CD8-positive, alpha-beta memory T cell (primary cell): ENCODE measurements at places on chromosomes 3 and 15.

DNA sequence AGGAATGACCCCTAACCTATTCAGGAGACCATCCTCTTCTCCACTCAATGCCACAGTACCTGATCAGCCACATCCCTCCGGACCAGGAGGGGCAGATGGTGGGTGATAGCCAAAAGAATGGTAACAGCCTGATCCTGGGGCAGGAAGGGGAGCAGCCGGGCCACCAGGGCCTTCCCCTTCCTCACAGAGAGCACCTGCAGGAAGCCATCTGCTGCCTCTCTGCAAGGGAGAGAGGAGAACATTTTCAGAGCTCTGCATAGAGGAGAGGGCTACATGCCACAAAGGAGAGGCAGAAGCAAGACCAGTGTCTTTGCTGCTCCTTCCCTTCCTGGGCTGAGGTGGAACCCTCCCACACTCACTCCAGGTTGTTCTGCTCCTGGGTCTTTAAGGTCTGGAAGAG, 5.5 kb upstream of the SPG11 start:
- DNase-seq = no peak

DNA sequence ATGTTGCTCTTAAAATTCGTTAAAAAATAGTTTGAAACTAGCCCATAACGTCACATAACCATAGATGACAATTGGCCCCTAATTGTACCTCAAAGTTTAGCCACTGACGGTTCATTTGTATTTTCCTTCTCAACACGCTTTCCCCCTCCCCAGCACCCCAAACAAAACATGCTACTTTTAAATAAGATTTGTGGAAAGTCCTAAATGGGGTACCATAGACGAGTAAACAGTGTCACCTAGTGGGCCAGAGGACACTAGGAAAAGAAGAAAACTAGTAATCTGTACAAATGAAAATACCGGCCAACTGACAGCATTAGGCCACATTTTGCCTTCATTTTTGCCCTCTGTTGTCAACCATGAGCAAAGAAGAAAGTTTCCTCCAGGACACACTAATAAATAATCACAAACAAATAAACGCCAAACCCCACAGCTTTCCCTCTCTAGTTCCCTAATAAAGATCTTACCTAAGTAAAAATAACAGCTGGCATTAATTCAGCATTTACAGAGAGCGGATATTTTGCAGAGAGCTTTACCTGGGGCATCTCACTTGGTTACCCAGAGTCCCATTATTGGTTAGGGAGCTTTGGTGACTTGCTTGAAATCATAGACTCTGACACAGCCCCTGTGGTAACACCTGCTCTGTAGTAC, 175.1 kb upstream of the ATP11B start:
- DNase-seq = no peak

DNA sequence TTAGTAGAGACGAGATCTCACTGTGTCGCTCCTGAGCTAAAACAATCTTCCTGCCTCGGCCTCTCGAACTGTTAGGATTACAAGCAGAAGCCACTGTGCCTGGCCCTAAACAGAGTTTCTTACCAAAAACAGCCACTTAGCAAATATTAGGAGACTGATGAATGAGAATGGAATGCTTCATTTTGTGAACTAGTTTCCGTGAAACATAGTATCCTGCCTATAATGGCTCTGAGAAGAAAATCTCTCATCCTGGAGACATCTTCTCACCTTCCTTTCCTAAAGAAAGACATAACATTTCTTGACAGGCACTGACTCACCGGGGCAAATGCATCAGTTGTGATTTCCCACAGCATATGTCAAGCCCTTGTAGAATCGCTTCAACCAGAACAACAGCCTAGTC, 44.9 kb downstream of the GJD2 start:
- no peak for DNase-seq

- DNase-seq = no peak
Measured at GRCh38 chr15:56681113-56681512, 52.2 kb downstream of the ZNF280D start.

DNA sequence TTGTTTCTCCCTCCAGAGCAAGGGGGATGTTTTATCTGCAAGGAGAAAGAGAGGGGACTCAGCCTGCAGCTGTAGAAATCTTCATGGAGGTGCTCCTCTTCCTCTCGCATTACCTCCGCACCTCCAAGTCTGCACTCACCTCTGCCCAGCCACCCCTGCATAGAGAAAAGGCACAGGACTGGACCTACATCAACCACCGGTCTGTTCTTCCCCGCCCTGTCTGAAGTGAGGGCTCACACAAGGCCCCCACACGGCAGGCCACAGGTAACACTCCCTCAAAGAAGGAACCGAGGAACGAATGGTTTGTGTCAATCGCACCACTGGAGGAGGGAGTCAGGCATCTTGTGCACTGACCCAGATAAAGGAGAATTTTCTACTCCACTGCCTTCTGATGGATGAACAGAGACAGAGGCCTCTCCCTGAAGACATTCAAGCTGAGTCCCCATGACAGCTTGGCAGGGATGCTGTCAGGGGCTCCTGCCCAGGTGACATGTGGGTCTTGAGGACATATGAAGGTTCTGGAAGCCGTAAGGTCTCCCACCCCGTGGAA, 260.3 kb downstream of the XXYLT1 start:
- no peak for DNase-seq

DNA sequence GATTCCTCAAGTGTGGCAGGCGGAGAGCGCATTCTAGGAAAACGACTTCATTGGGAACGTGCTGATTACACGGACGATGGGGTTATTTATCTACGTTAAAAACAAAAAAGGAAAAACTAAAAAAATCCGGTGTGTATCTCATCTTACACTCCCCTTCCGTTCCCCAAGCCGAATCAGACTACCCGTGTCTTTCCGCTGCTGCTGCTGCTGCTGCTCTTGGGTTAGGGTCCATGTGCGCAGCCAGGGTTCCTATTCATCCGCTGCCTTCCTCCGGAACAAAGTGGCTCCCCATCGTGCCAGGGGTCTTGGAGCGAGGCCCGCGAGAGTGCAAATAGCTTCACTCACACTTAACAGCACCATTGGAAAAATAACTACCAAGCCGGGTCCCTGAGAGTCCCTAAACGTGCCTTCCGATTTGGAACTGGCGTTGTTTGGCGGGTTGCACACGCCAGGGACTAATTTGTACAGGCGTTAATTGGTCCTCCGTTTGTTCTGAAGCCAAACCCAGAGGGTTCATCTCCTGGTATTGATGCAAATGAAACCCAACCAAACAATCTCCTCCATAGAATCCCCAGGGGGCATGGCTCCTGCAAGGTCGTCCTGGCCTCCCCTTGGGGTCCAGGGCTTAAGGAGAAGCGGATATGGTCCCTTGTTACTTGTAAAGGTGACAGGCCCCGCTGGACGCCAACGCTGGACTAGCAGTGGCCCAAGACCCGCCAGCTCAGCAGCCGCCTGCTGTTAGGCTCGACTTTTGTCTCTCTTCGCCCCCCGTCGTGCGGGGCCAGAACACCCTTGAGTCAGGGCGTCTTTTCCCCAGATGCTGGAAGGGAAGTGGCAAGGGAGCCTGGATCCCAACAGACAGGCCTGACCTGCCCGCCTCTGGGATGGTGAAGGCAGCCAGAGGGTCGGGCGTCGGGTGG, 11.0 kb upstream of the ONECUT1 start:
- no peak for DNase-seq

DNA sequence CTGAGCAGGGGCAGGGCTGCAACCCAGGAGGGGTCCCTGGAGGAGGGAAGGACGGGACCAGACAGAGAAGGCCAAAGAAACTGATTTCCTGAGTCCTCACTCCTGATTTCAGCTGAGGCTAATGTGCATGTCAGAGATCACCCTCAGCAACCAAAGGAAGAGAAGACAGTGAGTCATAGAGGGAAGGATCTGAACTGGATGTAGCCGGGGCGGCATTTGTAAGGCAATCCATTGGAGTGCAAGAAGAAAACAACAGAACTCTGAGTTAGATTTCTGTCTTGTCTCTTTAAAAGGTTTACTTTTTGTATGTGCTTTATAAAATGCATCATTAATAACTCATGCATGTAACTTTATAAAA, 105.3 kb upstream of the AGBL1 start:
- DNase-seq = no peak

- no peak for DNase-seq
Measured at GRCh38 chr3:138009476-138010272, at the start of gene CLDN18. TSS of gene CLDN18 (plus strand) at chr3:138010165. CDS start at chr3:138010226, 61 bp downstream.

GRCh38 chr3:12627370-12627769, 36.5 kb downstream of the RAF1 start:
- no peak for DNase-seq

- peak; percentile 47 for DNase-seq
Measured at GRCh38 chr3:51799879-51800749, 21.1 kb upstream of the IQCF6 start.

DNA sequence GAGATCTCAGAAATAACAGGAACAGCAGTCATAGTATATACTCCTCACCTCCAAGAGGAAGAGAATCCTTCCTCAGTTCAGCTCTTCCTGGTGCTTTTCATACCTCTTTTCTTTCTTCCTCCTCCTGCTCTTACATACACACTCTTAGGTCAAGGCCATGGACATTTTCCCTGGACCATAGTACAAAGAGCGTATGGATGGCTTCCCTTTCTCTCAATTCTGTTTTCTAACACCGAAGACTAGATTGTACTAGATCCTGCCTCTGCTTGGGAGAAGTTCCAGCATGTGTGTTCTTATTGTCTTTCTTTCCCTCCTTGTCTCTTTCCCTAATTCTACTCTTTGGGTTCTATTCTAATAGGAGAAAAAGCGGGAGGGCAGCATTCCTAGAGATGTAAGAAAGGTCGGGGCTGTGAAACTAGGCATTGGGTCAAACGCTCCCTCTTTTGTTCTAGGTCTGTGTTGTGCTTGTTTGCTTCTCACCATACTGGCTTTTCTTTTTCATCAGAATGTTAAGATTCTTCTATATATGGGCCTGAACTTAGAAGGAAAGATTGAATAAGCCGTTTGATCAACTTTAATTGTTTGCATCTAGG, 77.4 kb downstream of the VPS8 start:
- no peak for DNase-seq

GRCh38 chr3:53422954-53423698, 71.3 kb upstream of the CACNA1D start:
- no peak for DNase-seq

DNA sequence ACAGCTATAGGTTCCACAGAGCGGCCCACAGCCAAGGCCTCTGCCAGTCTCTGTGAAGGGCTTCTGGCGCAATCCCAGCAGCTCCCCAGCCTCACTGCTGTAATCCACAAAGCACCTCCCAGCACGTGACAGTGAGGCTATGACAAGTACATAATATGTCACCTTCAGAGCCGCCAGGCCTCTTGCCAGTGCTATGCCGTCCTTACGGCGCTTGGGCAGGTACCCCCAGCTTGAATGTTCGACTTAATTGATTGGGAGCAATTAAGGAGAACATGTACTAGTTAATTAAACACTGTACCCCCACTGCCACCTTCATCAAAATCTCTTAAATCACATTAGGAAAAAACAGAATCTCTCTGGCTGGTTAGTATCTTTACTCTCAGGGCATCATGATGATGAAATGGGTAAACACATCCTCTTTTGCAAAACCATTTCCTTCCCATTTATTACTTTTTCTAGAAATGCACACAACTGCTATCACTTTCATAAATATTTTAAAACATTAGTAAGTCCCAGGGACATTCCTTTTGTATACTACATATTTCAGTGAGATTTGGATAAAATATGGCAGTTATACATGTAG, 169.9 kb downstream of the XXYLT1 start:
- DNase-seq = no peak

DNA sequence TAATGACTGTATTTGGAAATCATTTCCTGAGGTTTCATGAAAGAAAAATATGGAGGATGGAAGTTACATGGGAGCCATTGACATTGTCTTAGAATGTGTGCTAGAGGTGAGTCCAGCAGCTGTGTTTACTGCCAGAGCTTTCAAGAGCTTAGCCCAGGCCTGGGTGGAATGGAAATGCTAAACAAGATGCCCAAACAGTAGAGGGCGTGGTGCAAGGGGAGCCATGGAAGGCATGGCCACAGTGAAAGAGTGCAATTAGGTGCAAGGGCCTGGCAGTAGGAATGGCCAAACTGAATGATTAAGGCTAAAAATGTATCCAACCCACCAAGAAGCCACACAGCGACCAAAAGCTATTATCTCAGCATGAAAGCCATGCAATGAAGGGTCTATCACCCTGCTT, 257.7 kb upstream of the NR2F2 start:
- no peak for DNase-seq
